ENCODE measurements at places on chromosomes 1 and 21.

DNA sequence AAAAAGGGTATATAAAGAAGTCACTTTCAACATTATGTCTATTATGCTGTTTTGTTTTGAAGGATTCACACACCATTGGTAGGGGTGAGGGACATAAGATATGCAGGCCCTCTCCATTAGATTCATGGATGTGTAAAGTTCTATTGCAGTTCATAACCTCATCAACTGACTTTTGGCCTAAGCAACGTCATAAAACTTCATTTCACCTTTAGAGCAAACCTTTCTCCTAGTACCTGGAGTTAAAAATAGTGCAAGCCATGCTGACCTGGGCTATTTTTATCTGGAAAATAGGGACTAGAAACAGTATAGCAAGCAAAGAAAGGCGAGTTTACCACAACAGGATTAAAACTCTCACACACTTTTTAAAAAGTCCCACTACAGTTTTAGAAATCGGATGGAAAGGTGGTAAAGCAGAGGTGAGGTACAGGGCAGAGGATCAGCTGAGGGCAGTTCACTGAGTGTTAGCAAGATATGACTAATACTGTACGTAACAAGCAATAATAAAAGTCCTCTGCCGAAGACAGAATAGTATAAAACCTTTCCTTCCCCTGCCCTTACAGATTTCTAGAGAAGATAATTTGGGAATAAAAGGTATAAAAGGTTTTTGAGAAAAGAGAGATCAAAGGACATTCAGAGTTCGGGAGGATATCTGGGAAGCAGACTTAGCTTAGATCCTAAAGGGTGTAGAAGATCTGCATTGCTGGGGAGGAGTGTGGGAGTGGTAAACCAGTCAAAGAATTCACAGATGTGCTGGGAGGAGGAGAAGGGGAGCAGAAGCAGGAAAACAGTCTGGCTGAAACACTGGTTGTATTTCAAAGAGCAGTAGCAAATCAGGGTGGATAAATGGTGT is 14.3 kb downstream of the EGLN1 start:
- no peak for DNase-seq

GRCh38 chr1:201346337-201346939 is 31.0 kb downstream of the TNNT2 start:
- no peak for DNase-seq

- no peak for DNase-seq
These were observed 387.9 kb upstream of the PTBP2 start for GRCh38 chr1:96333522-96334235.

- DNase-seq = no peak
These were observed 165.6 kb downstream of the DSCAM start for GRCh38 chr21:40681164-40681859.

DNA sequence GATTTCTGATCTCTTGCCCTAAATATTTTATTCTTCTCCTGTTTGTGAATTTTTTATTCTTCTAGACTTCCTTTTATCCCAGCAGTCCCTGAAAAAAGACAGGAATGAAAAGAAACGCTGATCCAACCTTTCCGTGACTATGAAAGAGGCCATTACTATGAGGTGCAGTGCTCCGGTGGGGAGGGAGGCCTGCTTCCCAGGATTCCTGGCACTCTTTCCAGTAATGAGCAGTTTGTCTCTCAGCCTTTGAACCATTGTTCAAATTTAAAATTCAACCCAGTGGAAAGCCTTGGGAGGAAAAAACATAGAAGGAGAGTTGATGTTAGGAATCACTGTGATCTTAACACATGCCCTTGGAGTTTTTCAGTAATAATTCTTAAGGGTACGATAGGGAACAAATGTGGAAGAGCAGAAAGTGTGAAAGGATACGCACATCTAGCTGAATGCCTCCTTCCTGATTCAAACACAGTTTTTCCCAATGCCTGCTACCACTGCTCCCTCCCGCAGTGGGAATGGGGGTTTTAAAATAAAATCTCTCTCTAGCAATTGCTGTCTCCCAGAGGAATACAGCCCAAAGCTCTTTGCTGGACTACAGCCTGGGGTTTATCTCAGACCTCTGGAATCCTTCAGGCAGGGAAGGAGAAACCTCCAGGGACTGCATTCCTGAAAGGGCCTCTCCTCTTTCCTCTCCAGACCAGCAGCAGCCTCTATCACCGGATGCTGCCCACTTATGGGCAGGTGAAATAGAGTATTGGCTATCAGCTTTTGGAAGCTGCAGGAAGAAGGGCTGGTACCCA is 6.1 kb downstream of the IER5 start:
- no peak for DNase-seq

DNA sequence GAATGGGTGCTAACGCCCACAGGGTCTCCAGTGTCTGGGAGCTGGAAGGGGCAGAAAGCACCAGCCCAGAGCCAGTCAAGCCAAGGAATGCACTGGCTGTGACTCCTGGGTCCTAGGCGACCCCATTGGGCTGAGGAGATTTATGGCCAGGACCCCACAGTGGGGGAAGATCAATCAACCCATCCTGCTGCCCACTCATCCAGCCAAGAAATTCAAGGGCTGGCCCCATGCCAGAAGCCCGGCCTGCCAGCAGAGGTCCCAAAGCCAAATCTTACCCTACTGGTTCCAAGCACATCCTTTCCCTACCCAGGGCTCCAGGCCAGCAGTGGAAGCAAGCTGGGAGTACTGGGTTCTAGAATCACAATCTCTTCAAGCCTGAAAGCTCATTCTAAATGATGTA is 6.8 kb upstream of the PDZK1IP1 start:
- no peak for DNase-seq

DNA sequence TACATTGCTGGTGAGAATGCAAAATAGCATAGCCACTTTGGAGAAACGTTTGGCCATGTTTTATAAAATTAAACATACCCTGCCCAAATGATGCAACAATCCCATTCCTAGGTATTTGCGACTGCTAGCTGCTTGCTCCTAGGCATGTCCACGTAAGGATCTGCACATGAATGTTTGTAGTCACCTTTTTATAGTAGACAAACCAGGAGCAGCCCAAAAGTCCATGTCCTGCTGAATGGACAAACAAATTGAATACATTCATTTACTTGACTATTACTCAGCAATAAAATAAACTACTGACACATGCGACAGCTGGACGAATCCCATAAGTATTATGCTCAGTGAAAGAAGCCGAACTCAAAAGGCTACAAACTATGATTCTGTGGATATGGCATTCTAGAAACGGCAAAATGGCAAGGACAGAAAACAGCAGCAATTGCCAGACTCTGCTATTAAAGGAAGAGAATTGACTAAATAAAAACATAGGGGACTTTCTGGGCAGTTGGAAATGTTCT is 161.9 kb upstream of the GALNT2 start:
- no peak for DNase-seq

DNA sequence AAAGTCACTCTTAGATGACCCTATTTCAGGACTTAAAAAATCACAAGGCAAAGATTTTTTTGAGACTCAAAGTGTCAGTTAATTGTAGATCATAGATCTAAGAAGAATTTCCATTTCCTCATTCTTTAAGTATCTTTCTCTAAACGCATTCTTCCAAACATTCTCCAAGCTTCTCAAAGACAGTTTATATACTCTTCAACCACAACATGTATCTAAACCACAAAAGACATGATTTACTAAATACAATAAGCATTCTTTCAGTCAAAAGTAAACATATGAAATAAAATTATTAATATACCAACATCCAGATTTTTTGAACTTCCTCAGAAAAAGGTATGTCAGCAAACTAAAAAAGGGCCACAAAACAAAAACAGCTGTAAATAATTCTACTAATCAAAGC is 24.4 kb downstream of the RC3H1 start:
- DNase-seq = no peak

DNA sequence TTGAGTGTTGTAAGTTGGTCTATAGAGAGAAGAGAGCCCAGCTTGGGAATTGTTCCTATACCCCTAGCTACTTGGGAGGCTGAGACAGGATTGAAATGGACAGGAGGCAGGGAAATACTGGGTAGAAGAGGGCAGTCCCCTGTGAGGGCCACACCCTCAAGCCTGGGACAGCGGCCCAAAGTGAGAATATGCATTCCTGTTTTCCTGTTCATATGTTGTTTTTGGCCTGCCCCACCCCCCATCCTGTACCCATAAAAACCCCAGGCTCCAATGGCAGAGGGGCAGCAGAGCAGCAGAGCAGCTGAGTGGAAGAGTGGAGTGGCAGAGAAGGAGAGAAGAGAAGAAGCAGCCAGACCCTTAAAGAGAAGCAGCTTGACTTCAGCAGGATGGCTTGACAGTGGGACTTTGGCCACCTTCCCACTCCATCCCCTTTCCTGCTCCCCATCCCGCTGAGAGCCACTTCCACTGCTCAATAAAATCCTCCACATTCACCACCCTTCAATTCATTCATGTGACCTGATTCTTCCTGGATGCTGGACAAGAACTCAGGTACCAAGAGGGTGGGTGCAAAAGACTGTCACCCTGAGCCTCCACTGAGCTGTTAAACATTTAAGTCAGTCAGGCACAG is 70.6 kb upstream of the PUM1 start:
- DNase-seq = no peak

GRCh38 chr1:155307247-155307740 is 1.4 kb upstream of the FDPS start:
- DNase-seq = no peak

DNA sequence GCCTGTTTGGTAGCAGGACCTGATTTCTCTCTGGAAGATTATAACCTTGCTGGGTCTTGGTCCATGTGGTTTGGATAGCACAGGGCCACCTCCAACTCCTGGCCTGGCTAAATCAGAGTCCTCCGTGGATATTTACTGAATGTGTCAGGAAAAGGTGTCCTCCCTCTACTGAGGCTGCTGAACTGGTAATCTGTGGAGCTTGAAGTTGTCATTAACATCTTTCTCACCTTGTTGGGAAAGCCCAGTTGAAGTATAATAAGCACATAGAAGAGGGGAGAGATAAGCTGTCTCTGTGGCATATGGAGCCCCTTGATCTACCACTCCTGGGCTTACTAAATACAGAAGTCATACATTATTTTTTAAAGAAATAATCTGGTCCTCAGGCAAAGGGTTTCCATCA is 294.3 kb upstream of the B3GALT2 start:
- no peak for DNase-seq

GRCh38 chr1:203475012-203475981 is at the start of gene PRELP:
PRELP (plus strand) TSS chr1:203475806; CDS start chr1:203483185, 7,379 bp downstream.
- no peak for DNase-seq

GRCh38 chr21:35368326-35368725 is 319.2 kb upstream of the RUNX1 start:
- no peak for DNase-seq

- DNase-seq = no peak
These were observed 72.5 kb upstream of the CLDN14 start for GRCh38 chr21:36552434-36552785.

GRCh38 chr1:163399976-163400601 is 78.3 kb downstream of the NUF2 start:
- no peak for DNase-seq

DNA sequence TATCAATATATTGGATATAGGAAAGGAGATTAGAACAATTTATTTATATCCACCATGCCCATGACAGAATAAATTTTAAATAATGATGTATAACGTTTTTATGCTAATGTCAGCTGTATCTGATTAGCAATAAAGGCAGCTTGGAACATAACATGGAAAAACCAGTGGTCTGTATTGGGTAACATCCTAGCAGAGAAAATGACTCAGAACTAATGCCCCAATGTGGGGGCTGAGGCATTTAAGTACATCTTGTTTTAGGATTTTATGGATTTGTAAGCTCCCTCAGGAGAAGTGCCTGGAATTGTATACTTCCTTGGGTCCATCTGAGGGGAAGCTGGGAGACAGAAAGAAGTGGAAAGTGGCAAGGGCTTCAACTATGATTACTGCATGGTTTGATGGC is 82.3 kb downstream of the HMCN1 start:
- no peak for DNase-seq

- DNase-seq = no peak
These were observed 705 bp upstream of the QSOX1 start for GRCh38 chr1:180154003-180154324.

DNA sequence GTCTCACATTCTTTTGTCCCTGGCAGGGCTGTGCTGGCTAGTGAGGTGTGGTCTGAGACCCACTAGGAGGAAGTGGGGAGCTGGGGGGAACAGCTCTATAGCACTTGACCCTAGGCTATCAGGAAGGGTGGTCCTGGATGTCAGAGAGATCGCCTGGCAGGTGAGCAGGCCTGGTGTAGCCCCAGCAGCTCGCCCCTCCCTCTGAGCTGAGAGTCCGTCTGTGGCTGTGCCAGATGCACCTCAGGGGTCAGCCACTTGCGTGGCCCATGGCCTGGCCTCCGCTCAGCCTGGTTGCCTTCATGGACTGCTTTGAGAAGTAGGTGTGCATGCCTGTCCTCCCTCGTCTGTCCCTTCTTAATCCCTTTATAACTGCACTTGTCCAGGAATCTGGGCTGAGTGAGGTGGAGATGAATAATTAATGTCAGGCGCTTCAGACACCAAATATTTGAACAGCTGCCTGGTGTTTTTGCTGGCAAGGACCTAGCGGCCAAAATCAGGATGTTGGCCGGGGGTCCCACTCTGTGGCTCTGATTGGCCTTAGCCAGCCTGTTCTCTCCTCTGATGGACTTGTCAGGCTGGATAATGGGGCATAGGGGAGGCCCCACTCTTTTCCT is 30.5 kb downstream of the TMEM53 start:
- no peak for DNase-seq

GRCh38 chr1:205435578-205436573 is 14.0 kb upstream of the LEMD1 start:
- DNase-seq = no peak

- no peak for DNase-seq
These were observed 5.0 kb downstream of the HAPLN2 start for GRCh38 chr1:156623946-156624813.

DNA sequence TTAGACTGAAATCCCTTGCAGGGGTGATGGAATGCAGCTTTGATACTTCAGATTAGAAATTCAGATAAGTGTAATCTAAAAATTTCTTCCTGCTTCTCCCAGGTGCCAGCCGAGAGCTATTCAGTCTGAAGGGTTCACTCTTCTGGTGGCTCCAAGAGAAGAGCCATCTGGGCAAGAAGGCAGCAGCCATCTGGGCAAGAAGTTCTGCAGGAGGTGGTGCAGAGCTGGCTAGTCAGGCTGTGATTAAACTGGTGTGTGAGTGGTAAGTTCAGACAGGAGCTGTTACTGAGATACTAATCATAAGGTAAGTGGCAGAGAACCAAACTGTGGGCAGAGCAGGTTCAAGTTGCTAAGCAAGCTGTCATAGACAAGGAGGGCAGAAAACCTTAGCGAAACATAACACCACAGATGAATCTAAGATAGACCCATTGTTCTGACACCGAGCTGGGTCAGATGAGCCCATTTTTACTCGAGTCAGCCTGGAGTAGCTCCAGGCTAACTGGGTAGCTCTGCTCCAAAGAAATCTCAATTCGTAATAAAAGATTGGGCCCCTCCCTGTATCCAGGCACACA is 14.4 kb upstream of the TP53BP2 start:
- DNase-seq = no peak

DNA sequence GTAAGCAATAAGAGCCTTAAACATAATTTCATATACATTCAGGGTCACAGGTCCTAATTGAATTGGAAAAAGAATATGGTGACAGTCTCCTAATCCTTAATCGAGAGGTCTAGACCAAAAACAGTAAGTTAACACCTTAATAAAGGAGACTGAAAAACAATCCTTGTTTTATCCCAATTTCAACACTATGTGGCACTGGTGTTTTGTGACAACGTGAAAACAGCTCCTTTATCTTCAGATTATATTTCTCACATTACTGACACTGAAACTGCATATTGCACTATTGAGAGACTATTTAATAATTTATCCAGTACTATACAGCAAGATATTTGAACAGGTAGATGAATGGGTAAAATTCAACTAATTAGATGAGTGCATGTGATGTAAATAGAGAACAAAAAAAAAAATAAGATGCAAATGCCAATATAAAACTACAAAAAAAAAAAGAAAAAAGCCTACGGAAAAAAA is 34.1 kb downstream of the TP53BP2 start:
- no peak for DNase-seq
